NCI-H748 treated with DMSO at 0.1 percent for 48 hours (cell line): ENCODE measurements at places on chromosomes 7 and 10.
A peak's percentile ranks its signal among the peaks of the same experiment; 100 is the strongest.

- DNase-seq, result peak; percentile 43
These were observed 219.4 kb upstream of the RHOBTB1 start for GRCh38 chr10:61163403-61163802.

- DNase-seq, result no peak
These were observed 312.2 kb downstream of the GALNT17 start for GRCh38 chr7:71444130-71444529.

DNA sequence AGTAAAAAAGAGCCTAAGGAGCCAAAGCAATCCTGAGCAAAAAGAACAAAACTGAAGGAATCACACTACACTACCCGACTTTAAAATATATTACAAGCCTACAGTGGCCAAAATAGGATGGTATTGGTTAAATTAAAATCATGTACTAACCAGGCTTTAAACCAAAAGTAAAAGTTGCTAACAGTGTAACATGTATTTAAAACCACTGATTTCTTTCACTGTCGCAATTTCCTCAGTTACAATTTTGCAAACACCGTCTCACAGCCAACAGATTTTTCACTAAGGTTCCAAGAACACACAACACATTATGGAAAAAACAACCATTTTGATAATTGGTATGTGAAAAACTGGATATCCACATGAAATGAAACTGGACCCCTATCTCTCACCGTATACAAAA, 74.0 kb downstream of the JMJD1C start:
- DNase-seq, result no peak

GRCh38 chr10:83654689-83655088, 484.6 kb upstream of the GHITM start:
- DNase-seq, result no peak

- DNase-seq, result no peak
These were observed 387.3 kb upstream of the NPVF start for GRCh38 chr7:25615593-25615992.

GRCh38 chr7:74455291-74455804, 1.6 kb downstream of the GTF2IRD1 start:
- no peak for DNase-seq

- DNase-seq, result no peak
These were observed 826 bp downstream of the GIMAP7 start for GRCh38 chr7:150515248-150516147.

- no peak for DNase-seq
These were observed 144.3 kb upstream of the DGKB start for GRCh38 chr7:15046861-15047260.

GRCh38 chr10:32153931-32154330, 97.7 kb upstream of the KIF5B start:
- DNase-seq, result no peak

- DNase-seq, result no peak
These were observed 3.5 kb downstream of the MNX1 start for GRCh38 chr7:157006829-157007469.

- DNase-seq, result no peak
These were observed 190.1 kb upstream of the PLXDC2 start for GRCh38 chr10:19626156-19626555.

- no peak for DNase-seq
These were observed 297.1 kb downstream of the AHR start for GRCh38 chr7:17595546-17595945.

DNA sequence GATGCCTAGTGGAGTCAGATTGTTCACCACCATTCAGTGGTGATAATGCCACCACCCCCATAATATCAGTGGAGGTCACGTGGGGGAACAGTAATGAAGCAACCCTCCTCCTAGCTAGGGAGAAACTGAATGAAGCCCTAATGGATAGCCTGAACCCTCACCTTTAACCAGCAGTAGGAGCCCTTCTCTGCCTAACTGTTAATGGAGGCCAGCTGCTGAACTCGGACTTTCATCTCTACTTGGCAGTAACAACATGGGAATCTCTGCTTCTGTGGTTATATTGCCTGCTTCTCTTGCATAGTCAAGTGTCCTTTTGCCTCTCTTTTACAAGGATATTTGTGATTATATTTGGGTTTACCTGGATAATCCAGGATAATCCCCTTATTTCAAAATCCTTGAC, 1097.9 kb downstream of the REEP3 start:
- no peak for DNase-seq

- no peak for DNase-seq
These were observed 219.5 kb downstream of the CCDC3 start for GRCh38 chr10:12781976-12782375.

- DNase-seq, result no peak
These were observed 9.9 kb downstream of the NRG3 start for GRCh38 chr10:81884856-81885255.

GRCh38 chr10:71454347-71454746, 57.6 kb downstream of the CDH23 start:
- no peak for DNase-seq

- DNase-seq, result no peak
These were observed 743 bp downstream of the ADAP1 start for GRCh38 chr7:953547-954327.
